ENCODE measurements at places on chromosomes 7 and 10.

- DNase-seq: no peak
Observed at GRCh38 chr10:132097609-132098377, 32.0 kb downstream of the JAKMIP3 start.

- no peak for DNase-seq
Observed at GRCh38 chr7:131800008-131800407, 243.6 kb upstream of the PODXL start.

DNA sequence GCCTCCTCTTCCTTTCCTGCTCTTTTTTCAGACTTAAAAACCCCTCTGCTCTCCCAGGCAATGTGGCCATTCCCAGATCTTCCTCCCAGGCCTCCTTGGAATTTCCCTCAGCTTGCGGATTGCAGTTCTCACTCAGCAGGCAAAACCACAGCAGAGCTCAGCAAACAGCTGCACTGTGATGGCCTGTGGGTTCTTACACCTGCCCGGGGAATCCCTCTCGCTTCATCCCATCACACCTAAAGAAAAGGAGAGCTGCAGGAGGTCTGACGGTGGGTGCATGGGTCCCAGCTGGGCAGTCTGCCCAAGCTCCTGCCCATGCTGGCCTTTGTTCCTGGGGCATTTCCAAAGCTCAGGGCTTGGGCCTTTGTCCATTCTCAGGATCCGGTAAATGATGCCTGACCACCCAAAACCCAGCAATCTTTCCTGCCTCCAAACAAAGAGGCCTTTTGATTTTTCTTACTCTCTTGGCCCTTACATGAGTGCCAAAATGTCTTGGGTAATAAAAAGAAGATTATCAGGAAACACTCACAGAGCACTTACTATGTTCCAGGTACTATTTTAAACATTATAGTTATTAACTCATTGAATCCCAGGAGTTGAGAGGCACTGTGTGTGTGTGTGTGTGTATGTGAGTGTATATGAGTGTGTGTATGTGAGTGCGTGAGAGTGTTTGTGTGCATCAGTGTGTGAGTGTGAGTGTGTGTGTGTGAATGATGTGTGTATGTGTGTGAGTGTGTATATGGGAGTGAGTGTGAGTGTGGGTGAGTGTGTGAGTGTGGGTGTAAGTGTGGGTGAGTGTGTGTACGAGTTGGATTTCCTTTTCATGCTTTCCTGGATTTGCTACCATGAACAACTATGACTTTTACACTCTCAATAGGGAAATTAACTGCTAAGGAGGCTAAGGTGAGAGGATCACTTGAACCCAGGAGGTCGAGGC lies 64.5 kb upstream of the PODXL start:
- no peak for DNase-seq

- DNase-seq: no peak
Observed at GRCh38 chr10:61612450-61612849, 50.3 kb upstream of the CABCOCO1 start.

GRCh38 chr7:155531681-155532080 lies 14.7 kb downstream of the CNPY1 start:
- no peak for DNase-seq

- DNase-seq: no peak
Observed at GRCh38 chr7:117623606-117624005, 143.8 kb downstream of the CFTR start.

- no peak for DNase-seq
Observed at GRCh38 chr10:12531305-12532220, 182.2 kb downstream of the CAMK1D start.

DNA sequence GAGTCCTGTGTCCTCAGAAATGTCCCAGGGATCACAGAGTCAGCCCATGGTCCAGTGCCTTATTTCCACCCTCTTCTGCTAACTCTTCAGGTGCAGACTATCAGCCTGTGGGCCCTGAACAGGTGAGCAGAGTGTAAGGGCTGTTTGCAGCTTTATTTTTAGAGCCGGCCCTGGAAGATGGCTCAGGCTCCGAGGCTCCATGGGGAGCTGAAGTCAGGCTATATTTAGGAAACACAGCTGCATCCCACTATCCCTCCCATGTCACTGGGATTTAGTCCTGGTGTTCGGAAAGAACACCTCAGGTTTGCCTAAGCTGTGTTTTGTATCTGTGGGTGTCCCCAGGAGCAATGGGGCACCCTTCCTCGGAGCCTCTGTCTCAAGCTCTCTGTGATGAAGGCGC lies 126.9 kb downstream of the RPS24 start:
- DNase-seq: no peak

GRCh38 chr10:73205081-73205480 lies 37.2 kb downstream of the FAM149B1 start:
- no peak for DNase-seq

- no peak for DNase-seq
Observed at GRCh38 chr7:123712619-123713018, 36.2 kb downstream of the WASL start.
